Stimulated activated CD4-positive, alpha-beta T cell treated with anti-CD3 and anti-CD28 coated beads, Interleukin-2, amount 100 ng/mL, for 24 hours (primary cell): ENCODE measurements at places on chromosomes 3 and 15.

DNA sequence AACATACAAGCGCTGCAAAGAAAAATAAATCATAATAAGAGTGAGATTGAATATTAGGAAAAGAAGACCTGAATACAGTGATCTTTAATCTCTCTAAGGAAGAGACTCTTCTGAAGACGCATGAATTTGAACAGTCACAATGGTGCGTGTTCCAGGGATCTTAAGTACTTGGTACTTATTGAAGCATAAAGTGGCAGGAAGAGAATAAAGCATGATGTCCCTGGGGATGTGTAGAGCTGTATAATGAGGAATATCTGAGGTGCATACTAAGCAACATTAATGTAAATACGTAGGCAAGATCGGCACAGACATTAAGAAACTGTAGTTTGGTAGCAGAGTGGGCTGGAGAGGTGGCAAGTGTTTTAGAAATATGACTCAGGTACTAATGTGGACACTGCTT lies 246.2 kb upstream of the MCTP2 start:
- no peak for DNase-seq

- DNase-seq: no peak
Measured at GRCh38 chr3:197524128-197524527, 31.6 kb downstream of the BDH1 start.

GRCh38 chr3:38116471-38117162 lies 20.3 kb downstream of the ACAA1 start:
- no peak for DNase-seq

DNA sequence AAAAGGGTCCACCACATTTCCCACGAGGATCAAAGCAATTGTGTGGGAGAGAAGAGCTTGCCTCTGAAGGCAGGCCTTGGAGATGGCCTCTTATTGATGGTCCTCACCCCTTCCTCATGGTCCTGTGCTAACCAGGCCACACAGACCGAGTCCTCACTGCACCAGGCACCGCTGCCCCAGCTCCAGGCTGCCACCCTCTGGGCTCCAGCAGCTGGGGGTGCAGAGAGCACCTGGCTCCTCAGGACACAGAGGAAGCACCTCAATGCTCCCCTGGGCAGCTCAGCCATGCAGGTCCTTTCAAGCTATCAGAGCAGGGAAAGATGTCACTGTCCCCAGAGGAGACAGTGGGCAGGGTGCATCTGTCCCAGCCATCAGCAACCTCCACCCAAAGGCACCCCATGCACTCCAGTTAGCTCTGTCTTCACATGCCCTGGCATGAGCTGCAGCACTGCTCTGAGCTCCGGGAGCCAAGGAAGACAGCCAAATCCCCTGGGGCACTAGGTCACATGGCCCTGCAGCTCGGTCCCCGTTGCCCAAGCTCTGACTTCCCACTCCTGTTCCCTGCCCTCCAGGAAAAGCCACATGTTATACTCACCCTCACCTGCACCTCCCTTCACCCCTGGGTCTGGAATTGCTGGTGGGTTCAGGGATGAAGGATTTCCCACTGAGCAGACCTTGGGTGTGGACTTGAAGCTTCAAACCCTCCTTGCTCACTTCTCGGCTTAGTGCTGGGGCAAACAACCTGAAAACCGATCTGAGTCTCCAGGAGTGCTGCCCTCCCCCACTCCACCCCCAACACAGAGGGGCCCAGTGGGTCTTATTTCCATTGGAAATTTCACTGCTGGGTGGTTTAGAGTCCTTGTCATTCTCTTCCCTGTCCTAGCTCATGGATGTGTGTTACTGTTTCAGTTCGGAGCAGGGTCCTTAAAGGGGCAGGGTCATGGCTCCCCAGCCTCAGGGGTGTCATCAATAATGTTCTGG lies 32.6 kb downstream of the ALS2CL start:
- no peak for DNase-seq

DNA sequence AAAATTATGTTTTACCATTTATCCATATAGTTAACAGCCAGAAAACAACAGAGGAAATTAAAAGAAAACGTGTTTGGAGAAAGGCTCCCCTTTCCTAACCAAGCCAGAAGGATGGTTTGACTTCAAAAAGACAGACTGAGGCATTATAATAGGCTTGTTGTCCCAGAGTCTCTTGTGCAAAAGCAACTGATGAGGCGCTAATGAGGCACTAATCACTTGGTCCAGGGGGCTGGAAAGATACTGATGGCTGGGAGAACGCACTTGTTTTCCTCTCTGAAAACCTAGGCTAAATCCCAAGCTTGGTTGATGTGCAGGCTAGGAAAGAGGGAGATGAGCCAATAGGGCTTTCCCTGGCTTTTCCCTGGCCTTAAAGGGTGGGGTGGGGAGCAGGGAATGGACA lies 389.6 kb downstream of the NTRK3 start:
- no peak for DNase-seq

DNA sequence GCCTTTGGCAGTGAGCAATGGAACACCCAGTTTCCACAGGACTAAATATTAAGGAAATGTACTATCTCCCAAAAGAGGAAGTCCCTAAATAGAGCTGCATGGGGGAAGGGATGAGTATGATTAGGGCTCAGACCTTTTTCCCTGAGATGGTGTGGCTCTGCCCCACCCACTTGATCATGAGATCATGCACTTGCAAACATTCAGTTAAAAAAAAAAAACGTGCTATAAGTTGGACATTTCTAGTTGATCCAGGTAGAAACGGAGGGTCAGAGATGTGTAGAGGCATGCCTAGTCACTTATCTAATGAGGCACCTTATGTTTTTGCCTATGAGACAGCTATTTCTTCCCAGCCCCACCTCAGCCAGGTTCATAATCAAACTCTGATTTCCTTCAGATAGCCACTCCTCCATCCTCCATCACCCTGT lies 24.5 kb upstream of the SSR3 start:
- no peak for DNase-seq

DNA sequence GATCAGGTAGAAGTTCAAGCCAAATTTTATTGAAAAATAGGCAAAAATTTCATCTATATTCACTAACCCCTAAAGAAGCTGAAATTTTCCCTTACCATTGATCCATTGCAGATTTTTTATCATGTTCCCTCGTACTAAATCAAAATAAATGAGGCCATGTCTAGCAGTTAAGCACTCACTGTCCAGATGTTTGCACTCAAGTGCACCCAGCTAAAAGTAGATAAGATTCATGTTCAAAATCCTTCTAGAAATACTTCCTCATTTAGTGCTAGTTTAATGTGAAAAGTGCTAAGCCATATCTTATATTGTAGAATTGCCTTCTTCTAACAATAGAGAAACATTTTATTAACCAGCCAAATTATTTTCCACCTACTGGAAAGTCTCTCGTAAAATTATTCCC lies 164.7 kb upstream of the UBE2E2 start:
- no peak for DNase-seq

GRCh38 chr15:41690636-41691035 lies 30.4 kb downstream of the MGA start:
- DNase-seq: no peak

DNA sequence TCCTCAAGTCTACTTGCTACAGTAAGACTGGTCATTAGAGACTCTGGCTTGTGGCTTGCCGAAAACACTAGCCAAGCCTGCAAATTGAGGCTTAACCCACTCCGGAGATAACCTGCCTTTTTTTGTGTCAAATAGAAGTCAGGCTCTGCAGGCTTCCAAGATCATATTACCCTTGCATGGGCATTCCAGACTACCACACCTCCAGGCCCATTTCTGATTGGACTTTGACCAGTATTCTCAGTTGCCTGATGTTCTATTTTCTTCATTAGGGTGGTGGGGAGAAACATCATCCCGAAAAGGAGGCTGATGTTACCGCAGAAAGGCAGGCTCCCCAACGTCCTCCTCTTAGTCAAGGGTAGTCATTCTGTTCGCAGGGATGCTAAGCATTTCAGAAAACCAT lies 68.1 kb upstream of the FOXP1 start:
- no peak for DNase-seq
